ENCODE measurements at places on chromosomes 2 and 18. TPM values are rescaled to one million over a fixed set of nuclear protein-coding genes. Genes with fewer than 3 reads are reported as not detected.

Gene FBXO41
- 6.6 TPM for total RNA-seq

DNA sequence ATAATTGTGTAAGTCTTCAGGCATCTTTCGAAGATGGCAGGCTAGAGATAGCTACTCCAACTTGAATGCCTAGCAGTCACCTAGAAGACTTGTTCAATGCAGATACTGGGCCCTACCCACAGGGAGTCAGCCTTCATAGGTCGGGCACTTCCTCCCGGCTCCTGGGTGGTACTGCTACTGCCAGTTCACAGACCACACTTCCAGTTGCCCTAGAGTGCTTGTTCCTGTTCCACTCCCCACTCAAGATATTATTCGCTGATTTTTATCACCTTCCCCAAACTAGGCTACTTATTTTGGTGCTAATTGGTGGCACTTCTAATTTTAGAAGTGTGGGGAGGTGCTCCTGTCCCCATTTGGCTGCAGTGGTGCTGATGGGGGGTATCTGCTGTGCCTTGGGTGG, 34.2 kb downstream of the INPP4A start:
- no peak for DNase-seq

GRCh38 chr2:231920366-231920765, 5.8 kb downstream of the NPPC start:
- DNase-seq: no peak

DNA sequence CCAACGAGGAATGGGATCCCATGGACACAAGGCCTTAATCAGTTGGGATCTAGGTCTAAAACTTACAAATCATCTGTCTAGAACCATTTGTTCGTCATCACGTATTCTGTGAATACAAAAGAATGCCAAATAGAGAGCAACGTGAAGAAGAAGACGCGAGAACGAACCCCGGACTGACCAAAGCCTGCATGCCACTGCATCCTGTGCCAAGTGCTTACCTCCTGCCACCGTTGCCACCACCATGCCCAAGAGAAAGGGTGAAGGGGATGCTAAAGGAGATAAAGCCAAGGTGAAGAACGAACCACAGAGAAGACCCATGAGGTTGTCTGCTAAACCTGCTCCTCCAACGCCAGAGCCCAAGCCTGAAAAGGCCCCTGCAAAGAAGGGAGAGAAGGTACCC, 30.2 kb downstream of the ITSN2 start:
- DNase-seq: no peak
